ENCODE measurements at places on chromosomes 12 and 14.
A peak's percentile ranks its signal among the peaks of the same experiment; 100 is the strongest.

GRCh38 chr12:108709697-108710096 lies 21.6 kb downstream of the CORO1C start:
- no peak for DNase-seq

- no peak for DNase-seq
These were observed 2.7 kb upstream of the CLECL1 start for GRCh38 chr12:9735601-9736000.

- no peak for DNase-seq
These were observed 33.7 kb upstream of the GLIPR1 start for GRCh38 chr12:75446857-75447256.

DNA sequence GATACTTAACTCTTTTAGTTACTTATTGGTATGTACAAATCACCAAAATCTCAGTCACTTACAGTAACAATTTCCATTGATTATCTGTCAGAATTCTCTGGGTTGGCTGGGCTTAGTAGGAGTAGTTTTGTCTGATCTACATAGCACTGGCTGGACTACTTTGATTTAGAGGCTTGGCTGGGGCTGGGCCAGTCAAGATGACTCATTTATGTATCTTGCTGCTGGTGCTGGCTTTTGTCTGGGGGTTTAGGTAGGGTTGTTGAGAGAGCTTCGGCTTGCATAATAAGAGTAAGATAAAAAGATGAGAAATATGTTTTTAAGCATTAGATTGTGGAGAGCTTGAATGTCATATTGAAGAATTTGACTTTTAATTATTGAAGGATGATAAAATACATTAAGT lies 1093.7 kb downstream of the SLC6A15 start:
- DNase-seq = no peak

DNA sequence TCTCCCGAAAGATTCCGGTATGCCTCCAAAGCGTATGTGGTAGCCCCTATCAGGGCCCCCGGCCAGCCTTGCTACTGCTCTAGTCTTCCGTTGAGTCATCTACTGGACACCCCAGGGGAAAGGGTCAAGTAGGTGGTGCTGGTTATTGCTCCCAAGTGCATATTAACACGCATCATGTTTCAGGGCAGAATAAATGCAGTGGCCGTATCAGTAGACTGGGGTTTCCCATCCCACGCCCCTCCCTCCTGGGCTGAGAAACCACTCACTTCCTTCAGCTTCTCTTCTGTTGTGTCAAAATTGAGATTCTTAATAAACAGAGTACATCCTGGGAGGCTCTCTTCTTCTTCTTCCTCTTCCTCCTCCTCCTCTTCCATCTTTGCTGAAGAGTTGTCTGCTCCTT lies 39.3 kb downstream of the RBM19 start:
- no peak for DNase-seq

DNA sequence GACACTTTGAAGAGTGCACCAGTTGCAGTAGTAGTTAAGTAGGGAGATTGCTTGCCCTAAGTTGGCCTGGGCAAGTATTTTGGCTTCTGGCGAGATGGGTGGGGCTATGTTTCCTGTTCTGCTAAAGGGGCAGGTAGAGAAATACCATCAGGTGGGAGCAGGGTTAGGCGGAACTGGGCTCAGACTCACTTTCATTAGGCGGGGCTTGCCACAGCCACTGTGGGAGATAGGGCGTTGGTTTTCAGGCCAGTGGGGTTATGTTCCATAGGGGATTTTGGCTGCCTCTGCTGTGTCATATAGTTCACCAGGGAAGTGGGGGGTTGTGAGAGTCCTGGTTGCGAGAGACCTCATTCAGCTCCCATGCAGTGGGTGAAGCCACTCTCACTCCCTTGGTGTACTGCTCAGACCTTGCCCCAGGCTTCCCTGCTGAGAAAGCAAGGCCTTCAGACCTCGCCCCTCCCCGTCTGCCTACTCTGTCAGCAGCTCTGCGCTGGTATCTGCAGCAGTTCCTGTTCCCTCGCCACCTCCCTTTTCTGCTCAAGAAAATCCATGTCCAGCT lies 43.3 kb downstream of the AEBP2 start:
- DNase-seq = peak; percentile 52

DNA sequence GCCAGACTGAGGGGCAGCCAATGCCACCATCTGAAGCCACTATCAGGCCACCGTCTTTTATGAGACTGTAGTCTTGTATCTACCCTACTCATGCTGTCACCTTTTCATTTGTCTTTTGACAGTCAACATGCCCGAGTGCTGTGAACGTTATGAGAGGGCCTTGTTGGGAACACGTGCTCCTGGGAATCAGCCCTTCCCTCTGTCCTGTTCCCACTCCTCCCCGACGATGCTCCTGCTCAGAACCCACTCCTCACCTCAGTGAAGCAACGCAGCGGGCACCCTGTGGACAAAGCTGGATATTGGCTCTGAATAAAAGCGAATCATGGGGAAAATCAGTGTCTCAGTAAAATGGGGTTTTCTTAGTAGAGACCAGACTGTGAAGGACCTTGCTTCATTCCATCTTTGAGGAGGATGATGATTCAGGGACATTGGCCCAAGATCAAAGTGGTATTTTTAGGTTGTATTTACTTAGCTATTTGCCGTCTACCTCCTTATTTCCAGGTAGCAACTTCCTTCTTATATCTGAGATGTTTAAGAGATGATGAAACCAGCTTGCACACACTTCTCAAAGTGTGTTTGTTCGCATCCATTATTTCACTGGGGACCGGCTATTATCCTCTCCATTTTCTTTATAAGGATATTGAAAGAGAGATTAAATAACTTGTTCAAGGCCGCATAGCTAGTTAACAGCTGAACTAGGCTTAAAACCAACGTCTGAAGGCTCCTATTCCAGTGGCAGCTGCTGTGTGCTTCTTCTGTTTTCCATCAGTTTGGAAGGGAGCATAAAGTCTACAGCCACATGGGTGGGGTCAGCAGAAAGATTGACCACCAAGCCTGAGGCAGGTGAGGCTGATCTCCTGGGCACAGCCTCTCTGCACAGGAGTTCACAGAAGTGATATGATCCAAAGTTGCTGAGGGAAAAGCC lies 43.9 kb upstream of the CTDSP2 start:
- no peak for DNase-seq

GRCh38 chr14:101007004-101007614 lies 103.6 kb upstream of the RTL1 start:
- no peak for DNase-seq

- DNase-seq = no peak
These were observed at the start of gene BCL2L14 for GRCh38 chr12:12070674-12071656. BCL2L14 (plus strand) TSS chr12:12070939; CDS start chr12:12079306, 8,367 bp downstream.

GRCh38 chr12:81597928-81598604 lies 161.1 kb downstream of the PPFIA2 start:
- no peak for DNase-seq

- no peak for DNase-seq
These were observed 161.6 kb upstream of the PWP1 start for GRCh38 chr12:107523775-107524535.

DNA sequence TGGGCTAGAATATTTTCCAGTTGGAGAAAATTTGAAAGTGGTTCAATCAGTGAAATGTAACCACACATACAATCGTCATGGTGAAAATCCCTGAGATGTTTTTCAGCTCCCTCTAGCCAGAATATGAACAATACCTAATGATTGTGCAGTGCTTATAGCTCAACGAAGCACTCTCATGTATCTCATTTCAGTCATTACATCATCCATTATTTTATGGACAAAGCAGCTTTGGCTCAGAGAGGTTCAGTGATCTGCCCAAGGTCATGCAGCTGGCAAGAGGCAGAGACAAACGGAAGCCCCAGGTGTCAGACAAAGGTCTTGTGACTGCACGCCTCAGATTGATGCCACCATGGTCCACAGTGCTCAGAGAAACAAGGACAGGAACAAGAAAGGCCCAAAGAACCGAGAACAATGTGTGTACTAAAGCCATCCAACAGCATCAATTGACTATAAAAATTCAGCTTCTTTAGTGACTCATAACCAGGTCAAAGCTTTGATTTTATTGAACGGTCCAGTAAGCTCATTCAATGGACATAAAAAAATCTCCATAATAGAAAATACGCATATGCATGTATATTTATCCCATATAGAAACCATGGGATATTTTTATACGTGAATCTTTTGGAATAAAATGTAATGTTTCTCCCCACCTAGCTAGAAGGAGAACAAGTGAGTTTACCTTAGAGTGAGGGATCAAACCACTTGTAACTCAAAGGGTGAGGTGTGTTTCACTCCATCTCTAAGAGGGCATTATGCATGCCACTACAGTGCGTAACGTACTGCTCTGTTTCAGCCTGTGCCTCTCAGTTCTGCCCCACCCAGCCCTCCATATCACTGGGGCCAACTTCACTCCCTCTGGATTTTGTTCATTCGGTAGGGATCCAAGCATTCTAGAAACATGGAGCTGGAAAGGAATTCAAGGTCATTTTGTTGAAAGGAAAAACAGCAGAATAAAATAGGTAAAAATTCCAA lies 141.8 kb downstream of the GRIN2B start:
- DNase-seq = no peak

DNA sequence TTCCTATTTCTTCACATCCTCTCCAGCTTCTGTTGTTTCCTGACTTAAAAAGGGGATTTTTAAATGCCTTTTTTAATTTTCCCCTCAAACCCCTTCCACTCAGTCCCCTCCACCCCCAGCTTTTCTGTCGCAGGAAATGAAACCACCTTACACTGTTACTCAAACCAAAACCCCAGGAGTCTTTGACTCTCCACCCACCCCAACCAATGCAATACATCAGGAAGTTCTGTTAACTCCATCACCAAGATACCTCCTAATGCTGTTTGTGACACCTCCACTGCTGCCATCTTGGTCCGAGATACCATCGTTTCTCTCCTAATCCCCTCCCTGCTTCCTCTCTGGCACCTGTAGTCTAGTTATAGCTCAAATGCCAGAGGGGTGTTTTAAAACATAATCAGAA lies 25.4 kb upstream of the CPM start:
- DNase-seq = peak; percentile 29

DNA sequence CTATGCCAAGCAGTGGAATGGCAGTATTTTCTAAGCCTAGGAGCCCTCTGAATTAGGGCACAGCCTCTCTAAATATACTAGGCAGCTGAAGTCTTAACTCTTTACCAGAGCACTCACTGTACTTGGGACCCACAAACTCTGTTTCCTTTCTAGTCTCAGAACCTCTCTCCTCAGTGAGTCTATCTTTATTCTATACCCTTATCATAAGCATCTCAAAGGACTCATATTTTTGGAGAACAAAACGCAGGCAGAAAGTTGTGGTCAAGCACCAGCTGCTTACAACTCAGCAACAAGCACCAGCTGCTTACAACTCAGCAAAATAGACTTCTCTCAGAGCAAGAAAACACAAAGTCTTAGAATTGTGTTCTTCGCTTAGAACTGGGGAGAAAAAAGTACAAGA lies 993 bp downstream of the CCDC196 start:
- no peak for DNase-seq

- peak; percentile 68 for DNase-seq
These were observed 10.7 kb downstream of the STAC3 start for GRCh38 chr12:57240066-57240921.
